Muscle of arm (tissue), 14 donors: ENCODE measurements at places on chromosomes 7 and 10.

- peak; percentile 27 for DNase-seq
These were observed 96.6 kb downstream of the MKLN1 start for GRCh38 chr7:131424219-131424822.

DNA sequence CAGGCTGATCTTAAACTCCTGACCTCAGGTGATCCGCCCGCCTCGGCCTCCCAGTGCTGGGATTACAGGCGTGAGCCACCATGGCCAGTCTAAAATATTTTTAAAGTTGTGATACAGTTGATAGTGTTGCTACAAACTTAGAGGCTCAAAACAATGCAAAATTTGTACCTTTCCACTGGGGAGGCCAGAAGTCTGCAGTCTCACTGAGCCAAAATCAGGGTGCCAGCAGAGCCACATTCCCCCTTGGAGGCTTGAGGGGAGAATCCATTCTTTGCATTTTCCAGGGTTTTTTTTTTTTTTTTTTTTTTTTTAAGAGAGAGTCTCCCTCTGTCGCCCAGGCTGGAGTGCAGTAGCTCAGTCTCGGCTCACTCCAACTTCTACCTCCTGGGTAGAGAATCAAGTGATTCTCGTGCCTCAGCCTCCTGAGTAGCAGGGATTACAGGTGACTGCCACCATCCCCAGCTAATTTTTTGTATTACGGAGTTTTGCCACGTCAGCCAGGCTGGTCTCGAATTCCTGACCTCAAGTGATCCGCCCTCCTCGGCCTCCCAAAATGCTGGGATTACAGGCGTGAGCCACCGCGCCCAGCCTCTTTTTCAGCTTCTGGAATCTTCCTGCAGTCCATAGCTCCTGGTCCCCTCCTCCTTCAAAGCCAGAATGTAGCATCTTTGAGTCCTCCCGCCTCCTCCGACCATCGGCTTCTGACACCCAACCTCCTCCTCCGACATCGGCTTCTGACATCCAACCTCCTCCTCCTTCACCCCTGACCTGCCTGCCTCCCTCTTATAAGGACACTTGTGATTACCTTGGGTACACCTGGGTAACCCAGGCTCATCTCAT, 37.2 kb downstream of the KLRG2 start:
- no peak for DNase-seq

DNA sequence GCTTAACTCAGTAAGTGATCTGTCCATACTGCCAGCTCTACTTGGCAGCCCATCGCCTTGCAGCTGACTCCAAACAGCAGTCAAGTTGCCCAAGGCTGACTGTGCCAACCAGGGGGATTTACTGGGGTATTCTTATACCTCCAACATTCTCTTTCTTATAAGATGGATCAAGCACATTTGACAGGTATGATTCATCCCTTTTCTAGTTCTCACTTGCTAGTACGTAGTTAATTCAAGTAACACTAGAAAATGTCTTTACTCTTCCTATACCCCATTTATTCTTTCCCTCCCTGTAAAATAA, 77.0 kb downstream of the SLC25A13 start:
- DNase-seq: no peak

DNA sequence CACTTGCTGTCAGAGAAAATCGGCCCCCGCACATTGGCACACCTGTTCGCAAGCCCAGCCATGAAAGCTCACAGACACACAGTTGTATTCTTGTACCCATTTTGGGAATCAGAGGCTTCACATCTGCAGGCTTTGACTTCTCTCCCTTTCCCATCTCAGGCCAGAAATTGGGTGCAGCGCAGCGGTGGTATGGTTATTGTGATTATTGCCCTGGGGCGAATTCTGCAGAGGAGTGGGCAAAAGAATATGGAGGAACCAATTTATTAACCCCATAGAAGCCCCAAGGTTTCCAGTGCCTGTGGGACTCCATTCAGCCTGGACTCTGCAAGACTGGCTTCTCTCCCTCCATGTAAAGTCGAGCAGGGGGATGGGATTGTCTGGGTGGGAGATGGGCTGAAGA, 14.0 kb downstream of the TLX1 start:
- DNase-seq: no peak

DNA sequence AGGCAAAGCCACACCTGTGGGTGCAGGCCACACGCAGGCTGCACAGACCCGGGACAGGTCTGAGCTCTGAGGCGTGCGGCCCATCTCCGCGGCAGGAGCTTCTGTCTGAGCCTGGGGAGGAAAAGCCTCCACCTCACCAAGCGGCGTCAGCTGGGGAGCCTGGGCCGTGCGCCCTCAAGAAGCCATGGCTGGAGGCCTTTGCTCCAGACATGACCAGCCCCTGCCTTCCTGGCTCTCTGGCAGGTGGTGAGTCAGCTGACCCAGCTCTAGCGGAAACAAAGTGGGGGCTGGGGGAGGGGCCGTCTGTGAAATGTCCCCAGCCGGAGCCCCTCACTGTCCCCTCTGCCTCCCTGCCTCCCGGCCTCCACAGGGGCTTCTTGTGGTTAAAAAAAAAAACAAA, 12.5 kb downstream of the GPER1 start:
- no peak for DNase-seq

DNA sequence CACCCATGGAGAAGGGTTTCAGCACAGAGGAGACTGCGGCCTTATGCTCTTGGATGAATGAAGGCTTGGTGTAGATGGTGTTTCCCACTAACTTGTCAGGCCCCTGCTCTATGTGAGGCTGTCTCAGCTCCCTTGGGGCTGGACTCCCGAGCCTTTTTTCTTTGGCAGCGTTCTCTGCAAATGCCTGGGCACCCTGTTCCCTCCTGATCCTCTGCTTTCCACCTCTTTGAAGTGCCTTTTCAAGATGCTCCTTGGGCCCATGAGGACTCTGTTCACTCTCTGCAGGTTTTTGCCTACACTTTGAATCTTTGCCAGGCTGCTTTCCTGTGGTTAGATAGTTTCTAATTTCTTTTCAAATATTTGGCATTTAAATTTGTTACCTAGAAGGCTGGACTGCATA, 6.8 kb upstream of the ACBD5 start:
- no peak for DNase-seq

GRCh38 chr10:3482200-3482993, 302.6 kb downstream of the KLF6 start:
- no peak for DNase-seq

- no peak for DNase-seq
These were observed 63.2 kb upstream of the AGR3 start for GRCh38 chr7:16944936-16945335.

DNA sequence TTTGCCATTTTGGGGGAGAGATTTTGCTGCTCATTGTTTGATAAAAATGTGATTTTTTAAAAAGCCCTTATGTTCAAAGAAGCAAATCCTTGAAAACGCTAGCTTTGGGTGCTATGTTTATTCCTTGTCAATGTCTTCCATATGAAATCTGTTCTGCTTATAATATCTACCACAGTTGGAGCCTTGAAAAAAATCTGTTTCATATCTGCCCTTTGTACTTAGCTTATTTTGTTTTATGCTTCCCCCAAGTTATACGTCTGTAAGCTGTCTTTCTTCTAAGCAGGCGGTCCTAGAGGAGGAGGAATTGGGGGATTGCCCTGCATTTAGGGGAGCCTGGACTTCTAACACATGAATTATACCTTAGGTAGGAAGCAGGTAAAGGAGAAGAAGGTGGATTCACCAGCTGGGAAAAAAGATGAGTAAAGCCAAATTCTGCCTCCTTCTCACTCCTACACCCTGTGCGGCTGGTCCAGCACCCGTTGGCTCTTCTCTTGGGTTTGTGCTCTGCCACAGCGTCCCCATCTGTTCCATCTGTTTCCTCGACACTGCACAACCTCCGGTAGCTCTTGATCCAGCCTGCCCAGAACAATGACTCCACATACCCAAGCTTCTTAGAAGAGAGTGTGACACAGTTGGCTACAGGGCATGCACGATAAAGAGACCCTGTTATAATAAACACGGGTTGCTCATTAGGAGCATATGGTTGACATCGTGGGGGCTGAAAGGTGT, 31.9 kb upstream of the NEUROD6 start:
- no peak for DNase-seq

DNA sequence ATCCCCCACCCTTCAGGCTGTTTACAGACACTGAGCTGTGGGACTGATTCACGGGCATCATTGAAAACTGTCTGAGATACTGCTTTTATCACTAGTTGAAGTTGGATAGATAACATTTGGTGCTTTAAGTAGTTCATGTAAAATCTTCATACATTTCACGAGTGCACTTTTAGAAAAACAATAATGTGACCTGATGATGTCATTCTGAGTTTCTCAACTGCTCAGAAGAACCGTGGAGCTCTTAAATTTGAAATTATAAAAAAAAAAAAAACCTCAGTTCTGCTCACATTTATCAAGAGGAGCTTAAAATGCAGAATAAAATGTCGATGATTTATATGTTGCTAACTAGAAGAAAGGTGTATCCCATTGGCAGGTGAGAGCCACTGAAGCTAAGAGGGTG, 81.5 kb downstream of the GALNT11 start:
- no peak for DNase-seq

DNA sequence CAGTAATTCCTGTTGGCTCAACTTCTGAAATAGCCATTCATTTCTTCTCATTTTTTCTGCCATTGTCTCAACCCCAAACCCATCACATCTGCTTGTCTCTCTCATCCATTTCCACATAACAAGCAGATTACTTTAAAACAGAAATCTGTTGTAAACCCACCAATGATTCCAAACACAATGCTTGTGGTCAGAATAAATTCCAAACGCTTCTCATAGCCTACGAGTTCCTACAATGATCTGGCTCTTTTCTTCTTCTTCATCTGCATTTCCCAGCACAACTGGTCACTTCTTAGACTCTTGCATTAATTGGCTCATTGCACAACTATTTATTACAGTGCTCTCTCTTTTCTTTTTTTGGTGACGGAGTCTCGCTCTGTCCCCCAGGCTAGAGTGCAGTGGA, 364.1 kb downstream of the GATA3 start:
- DNase-seq: no peak

DNA sequence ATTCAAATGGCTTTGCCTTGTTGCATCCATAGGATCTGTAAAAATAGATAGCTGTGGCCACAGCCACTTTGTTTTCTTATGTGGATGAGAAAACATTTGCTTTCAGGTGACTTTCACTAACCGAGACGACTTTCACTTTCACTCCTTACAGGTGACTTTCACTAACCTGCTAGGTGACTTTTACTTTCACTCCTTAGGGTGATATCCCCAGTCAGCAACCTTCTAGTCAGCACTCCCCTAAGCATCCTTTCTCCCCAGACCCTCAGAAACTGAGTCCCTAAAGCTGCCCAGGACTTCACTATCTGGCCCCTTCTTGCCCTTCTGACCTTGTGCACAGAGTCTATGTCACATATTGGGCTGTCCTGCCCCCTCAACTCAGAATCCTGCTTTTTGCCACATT, 177.5 kb downstream of the RELN start:
- DNase-seq: no peak

GRCh38 chr10:62527019-62527827, 153.1 kb downstream of the ZNF365 start:
- DNase-seq: no peak

- no peak for DNase-seq
These were observed 1.2 kb upstream of the PRRT4 start for GRCh38 chr7:128362670-128363069.

DNA sequence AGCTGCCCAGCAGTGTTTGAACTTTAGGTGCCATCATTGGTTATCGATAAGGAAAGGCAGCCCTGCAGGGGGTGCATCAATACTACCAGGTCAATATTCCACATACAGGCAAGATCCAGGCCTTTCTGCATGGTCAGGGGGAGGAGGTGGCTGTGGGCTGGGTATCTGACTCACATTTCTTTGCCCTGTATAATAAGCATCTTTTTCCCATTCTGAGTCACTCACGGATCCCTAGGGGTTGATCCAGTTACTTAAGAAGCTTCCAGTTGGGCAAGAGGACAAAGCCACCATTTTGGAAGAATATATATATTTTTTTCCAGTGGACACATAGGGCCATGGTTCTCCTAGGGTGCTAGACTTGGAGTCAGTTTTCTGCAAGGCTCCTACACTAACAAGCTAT, 114.2 kb upstream of the HABP2 start:
- no peak for DNase-seq

GRCh38 chr7:77406421-77406820, 9.7 kb downstream of the GSAP start:
- no peak for DNase-seq

- peak; percentile 52 for DNase-seq
These were observed 57.1 kb downstream of the PLPP4 start for GRCh38 chr10:120514035-120514620.

DNA sequence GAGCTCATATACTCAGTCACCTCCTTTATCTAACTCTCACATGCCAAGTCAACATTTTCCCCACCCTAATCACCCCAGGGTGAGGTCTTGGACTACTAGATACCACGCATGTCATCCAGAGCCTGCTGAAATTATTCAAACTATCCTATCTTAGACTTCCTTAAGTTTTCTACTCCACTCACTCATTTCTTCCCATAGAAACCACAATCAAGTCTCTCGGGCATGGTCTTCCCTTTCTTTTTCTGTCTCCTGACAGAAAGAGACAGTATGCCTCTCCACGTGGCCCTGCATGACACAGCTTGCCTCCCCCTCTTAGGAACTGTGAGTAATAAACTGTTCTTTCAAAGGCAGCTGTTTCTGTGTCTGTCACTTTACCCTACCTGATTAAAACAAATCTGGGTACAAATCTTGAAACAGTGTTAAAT, 29.4 kb downstream of the TAS2R41 start:
- no peak for DNase-seq

GRCh38 chr10:130802301-130802700, 509.2 kb downstream of the TCERG1L start:
- no peak for DNase-seq

DNA sequence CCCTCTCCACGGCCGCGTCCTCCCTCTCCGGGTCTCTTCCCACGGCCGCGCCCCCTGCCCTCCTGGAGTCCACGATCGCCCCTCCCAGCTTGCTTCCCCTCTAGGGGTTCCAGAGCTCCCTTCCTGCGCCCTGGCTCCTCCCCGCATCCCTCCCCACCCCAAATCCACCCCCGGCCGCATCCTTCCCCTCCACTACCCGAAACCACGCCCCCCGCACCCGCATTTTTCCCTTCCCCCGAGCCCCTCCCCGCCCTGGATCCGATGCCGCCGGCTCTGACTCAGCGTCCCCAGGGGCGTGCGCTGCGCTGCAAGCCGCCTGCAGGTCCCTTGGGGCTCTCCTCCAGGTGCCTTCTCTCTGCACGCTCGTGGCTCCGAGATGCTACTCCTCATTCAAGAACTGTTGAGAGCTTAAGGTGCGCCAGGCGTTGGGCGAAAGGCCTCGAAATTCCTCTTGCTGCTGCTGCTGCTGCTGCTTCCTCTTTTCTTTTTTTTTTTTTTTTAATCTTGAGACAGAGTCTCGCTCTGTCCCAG, 372 bp upstream of the TMEM130 start:
- no peak for DNase-seq

DNA sequence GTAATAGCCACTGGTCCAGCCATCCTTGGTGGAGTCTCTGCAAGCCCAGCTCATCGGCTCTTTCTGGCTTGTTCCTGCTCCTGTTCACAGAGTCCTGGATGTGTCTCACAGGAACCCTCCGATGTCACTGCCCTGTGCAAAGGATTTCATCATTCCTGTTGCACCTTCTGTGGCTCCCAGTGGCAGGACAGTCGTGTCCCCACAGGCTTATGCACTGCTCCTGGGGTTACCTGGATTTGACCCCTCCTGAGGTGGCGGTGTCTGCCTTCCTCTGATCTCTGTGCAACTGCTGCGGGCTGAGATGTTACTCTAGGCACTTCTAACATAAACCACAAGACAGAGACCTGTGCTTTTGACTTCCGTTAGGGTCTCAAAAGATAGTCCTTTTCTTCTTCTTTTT, 30.6 kb downstream of the APBB1IP start:
- DNase-seq: no peak
